NK-92 treated with Interleukin-12 subunit alpha and Interleukin-12 subunit beta, amount 100 ng/mL, for 24 hours (cell line): ENCODE measurements at places on chromosomes 7 and 10.

- no peak for DNase-seq
Observed at GRCh38 chr7:22325671-22326070, 31.3 kb downstream of the RAPGEF5 start.

DNA sequence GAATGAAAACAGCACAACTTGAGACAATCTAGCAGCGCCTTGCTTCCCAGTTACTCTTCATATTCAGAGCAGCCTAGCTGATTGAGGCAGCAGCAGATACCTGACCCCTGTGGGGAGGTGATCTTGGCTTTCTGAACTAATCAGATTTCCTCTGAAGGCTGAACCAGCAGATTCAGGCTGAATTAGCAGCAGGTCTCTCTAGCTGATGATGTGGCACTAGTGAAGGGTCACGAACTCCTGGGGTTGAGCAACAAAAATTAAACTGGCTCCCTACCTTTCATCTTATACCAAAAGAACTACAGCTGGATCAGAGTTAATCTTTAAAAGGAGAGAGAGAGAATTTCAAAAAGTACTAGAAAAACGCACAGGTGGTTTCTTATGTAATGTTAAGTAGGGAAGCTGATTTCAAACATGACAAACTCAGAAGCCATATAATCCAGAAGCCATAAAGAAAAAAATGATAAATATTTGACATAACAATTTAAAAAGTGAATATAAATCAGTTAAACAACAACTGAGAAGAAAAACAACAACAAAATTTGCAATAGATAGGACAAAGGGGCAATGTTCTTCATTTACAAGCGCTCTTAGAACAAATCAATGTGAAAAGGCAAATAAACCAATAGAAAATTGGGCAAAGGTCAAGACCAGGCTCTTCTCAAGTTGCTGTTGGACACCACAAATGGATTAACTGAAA is 13.5 kb downstream of the SLC25A13 start:
- DNase-seq = no peak

DNA sequence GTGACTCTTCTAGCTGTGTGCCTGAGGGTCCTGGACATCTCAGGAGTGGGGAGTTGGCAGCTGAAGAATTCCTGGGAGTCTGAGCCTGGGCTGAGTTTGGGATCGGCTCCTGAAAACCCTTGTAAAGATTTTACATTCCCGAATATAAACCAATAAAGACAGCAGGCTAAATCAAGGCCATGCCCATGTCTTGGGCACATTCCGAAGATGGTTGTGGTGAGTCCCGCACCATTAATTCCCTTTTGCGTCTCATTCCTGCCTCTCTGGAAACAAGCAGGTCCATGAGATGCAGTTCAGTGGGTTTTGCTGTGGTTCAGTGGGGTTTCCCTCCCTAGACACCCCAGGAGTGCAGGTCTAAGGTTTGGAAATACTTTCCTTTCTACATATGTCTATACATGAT is 90.9 kb downstream of the COL26A1 start:
- no peak for DNase-seq

- no peak for DNase-seq
Observed at GRCh38 chr10:15879663-15880062, 19.4 kb upstream of the MINDY3 start.

DNA sequence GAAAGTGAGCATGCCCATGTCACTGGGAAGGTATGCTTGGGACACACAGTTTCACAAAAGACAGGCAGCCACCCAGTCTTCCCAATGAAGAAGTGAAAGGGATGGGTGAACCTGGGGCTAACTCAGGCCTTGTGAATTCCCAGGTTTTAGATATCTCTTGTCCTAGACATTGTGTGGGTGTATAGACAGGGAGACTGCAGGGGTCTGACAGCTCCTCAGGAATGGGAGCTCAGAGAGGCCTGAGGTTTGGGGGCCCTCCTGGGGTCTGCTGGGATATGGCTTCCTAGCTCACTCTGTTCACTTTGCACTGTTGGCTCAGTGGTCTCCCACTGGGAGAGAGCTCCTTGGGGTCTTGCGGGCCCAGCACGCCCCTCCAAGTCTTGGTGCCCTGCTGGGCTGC is 47.0 kb downstream of the WDFY4 start:
- DNase-seq = no peak

- no peak for DNase-seq
Observed at GRCh38 chr7:157355784-157356511, 19.1 kb downstream of the DNAJB6 start.

GRCh38 chr10:32957341-32958084 is 517 bp downstream of the ITGB1 start:
- DNase-seq = peak; percentile 23

- DNase-seq = no peak
Observed at GRCh38 chr10:109958059-109958458, 34.7 kb upstream of the XPNPEP1 start.

GRCh38 chr10:116696919-116697318 is 45.4 kb downstream of the HSPA12A start:
- DNase-seq = no peak

- DNase-seq = no peak
Observed at GRCh38 chr7:93117327-93117726, 452 bp downstream of the SAMD9 start.

GRCh38 chr10:42896735-42897134 is 114.1 kb downstream of the BMS1 start:
- no peak for DNase-seq
